A375 (cell line): ENCODE measurements at places on chromosomes 4 and X. TPM values are rescaled to one million over a fixed set of nuclear protein-coding genes. Genes with fewer than 3 reads are reported as not detected.

The PDE6B gene
- 4.5 and 5.1 TPM in 2 replicates for total RNA-seq

The ARHGEF9 gene
- 20.4 and 28.0 TPM in 2 replicates for total RNA-seq

The SOX3 gene
- not detected in 2 replicates for total RNA-seq

The TLR10 gene
- total RNA-seq: 0.05 TPM in 1 of 2 replicates, not detected in the other

The CCNQ gene
- total RNA-seq: 48.6 and 55.8 TPM in 2 replicates

The PAGE1 gene
- 3.6 and 7.5 TPM in 2 replicates for total RNA-seq

The ZNF157 gene
- 0.04 and 0.11 TPM in 2 replicates for total RNA-seq

The GLRB gene
- 3.9 and 4.7 TPM in 2 replicates for total RNA-seq

The CT83 gene
- total RNA-seq: 11.4 and 14.9 TPM in 2 replicates

The SYNPO2 gene
- total RNA-seq: 0.30 and 0.50 TPM in 2 replicates

The LIAS gene
- 8.1 and 12.8 TPM in 2 replicates for total RNA-seq

The ASB12 gene
- not detected in 2 replicates for total RNA-seq

The LIMCH1 gene
- total RNA-seq: 54.1 and 54.6 TPM in 2 replicates
